Stimulated activated CD4-positive, alpha-beta T cell treated with anti-CD3 and anti-CD28 coated beads, TNF-alpha, amount 100 ng/mL, for 1 hour (primary cell): ENCODE measurements at places on chromosomes 7 and 10.

DNA sequence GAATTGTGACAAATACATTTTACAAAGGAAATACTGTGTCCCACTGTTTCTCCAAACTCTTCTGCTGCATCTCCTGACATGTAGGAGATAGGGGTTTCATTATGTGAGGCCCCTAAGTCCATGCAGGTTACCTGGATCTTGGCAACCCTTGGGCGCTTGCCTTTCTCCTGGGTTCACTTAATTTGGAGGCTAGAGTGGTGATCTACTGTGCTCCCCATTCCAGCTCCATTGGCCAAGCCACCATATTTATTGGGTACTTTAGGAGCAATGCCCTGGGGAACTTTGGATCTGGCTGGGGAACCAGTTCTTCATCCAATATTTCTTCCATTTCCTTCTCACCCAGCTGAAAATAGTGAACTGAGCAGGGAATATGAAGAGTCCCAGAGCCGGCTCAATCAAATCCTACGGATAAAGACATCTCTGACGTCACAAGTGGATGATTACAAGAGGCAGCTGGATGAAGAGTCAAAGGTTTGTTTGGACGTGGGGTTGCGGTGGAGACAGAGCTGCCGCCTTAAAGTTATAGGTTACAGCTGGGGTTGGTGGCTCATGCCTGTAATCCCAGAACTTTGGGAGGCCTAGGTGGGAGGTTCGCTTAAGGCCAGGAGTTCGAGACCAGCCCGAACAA lies 18.5 kb downstream of the MYH16 start:
- DNase-seq: no peak

DNA sequence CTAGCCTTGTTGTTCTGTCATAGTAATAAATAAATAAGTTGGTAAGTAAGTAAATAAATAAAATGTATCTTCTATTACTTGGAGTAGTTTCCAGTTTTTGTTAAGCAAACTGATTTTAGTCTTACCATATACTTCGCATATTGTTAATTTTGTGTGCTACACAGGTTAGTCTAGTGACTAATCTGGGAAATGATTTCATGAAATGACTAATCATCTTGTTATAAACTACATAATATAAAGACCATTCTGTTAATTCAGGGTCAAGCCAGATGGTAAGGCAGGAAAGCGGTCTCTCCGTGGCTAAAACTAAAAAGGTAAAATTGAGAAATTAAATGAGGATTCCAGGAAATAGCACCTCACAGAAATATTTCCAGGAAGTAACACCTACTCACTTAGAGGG lies 58.5 kb upstream of the FOXP2 start:
- no peak for DNase-seq

DNA sequence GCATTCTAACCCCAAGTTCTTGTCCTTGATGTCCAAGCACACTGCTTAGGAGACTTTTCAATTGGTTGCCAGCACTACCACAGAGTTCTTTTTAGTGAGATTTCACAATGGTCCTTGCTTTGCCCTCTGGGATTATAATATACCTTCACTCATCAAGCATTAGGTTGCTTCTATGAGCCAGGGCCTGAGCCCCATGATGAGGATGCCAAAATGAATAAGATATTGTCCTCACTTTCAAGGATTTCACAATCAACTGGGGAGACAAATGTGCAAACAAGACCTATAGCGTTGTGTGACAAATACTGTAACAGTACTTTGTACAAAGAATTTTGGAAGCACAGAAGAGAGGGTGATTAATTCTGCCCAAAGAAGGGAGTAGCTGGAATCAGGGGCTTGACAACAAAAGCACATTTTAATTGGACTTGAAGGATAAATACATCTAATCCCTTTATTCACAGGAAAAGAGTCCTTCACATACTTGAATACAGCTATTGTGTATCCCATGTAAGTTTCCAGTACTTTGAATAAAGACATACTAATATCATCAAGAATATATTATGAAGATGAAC lies 263.6 kb upstream of the LRRN3 start:
- DNase-seq: no peak

GRCh38 chr7:78703391-78703790 lies 750.1 kb downstream of the MAGI2 start:
- DNase-seq: no peak

DNA sequence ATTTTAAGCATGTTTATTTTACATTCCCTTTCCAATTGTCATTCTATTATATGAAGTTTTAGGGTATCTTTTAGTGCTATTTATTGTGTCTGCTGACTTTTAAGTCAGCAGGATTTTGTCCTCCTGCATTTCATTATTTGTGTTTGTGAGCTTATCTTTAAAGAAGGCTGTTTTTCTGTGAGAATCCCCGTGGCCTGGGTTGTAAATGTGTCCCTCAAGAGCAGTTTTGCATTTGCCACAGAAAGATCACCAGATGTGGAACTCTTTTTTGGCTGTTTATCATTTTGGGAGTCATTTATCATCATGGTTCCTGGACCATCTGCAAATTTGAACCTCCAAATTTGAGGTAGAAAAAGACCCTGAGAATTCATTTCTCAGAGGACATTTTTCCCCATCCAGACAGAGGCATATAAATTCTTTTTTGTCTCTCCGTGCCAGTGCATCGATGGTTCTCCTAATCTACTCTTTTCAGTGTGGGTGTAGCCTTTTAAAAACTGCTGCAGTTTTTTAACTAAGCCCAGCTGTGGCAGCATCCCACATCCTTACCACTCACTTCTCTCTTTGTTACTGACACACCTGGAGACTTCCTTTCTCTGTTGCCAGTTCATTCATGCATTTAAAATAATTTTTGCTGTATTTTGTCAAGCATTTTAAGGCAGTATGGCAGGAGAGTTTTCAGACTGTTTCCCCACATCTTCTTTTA lies 20.1 kb upstream of the MTURN start:
- no peak for DNase-seq
